Esophagus muscularis mucosa (tissue), 4 donors: ENCODE measurements at places on chromosomes 12 and 14.
A peak's percentile ranks its signal among the peaks of the same experiment; 100 is the strongest.

DNA sequence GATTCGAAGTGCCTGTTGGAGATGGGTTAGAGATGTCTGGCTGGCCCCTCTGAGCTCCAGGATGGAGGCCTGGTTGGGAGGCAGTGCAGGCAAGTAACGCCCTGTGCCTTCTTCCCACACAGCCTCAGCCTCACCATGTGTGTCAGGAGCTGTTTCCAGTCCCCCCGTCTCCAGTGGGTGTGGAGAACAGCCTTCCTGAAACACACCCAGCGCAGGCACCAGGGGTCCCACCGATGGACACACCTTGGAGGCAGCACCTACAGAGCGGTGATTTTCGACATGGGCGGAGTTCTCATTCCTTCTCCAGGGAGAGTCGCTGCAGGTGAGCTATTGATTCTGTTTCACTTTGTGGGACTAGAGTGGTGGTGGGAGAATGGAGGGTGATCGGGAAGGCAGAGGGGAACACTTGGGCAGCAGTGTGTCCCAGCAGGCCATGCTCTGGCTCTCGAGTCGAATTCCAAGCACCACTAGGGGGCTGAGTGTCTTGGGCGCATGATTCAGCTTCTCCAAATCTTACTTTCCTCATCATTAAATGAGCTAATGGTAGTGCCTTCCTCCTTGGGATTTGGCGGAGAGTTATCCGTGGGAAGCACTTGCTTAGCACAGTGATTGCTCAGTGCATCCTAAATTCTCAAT lies 6.8 kb downstream of the ACAD10 start:
- no peak for DNase-seq

DNA sequence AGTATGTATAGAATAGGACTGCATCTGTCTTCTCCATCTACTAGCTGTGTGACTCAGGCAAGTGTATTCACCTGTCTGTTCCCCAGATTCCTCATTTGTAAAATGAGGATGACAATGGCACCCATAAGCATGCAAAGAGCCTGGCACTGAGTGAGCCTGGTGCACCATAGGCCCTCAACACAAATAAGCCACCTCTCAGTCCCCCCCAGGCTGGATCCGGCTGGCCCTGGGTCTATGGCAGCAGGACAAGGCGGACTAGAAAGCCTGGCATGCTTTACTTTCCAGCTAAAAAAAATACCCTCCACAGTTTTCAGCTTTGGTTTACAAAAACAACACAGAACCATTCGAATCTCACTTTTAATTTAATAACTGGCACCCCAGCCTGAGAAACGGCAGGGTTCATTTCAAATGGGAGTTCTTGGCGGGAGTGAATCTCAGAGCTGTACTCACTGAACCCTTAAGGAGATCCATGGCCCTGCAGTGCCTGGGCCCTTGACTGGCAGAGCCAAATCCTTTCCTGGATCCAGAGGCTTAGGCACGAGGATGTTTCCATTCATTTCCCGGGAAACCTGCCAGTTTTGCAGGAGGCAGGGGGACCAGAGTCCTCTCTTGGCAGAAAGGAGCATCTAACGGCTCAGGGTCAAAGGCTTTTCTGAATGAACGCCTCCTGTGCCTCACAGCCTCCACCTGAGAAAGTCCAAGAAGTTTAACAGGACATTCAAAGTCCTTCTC lies 17.7 kb downstream of the SYNE3 start:
- DNase-seq, result no peak

DNA sequence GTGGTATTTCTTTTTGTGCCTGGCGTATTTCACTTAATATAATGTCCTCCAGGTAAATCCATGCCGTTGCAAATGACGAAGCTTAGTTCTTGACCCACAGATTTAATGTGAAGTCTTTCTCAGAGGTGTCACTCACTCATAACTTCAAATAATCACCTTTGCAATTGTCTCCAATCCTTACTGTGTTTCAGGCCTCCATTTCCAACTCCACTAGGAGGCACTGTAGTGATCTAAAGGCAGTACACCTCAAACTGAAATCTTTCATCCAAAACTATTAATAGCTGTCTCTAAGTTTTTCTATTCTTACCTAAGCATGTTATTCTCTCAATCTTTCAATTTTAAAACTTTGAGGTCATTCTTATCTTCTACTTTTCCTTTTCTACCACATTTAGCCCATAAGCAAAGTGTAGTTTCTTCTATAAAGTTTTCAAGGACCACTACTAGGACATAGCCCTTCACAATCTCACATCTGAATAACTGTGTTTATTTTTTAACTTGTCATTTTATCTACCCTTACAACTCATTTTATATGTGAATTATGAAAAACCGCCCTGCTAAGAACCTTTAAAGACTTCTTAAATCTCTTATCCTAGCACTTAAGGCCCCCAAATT lies 25.5 kb upstream of the FBXO34 start:
- no peak for DNase-seq

GRCh38 chr14:101600336-101600890 lies 39.1 kb downstream of the DIO3 start:
- peak; percentile 19 for DNase-seq

DNA sequence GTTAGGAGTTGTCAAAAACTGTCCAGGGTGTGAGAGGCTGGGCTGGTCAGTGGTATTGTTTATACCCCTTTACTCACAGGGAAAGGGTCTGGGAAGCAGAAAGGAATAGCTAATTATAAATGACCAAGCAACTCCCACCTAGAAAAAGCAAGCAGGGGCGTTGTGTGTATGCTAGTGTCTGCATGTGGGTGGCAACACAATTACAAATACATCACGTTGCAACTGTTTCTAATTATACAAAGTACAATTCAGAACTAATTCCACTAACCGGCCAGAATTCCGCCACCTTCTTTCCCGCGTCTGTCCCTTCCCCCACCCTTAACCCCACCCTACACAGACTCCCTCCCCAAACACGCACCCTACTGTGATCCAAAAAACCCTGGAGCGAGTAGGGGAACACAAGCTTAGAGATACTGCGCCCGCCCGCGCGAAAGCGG lies 2.2 kb downstream of the DPF3 start:
- no peak for DNase-seq

GRCh38 chr14:26577711-26578110 lies 20.1 kb downstream of the NOVA1 start:
- DNase-seq, result no peak

- DNase-seq, result no peak
Observed at GRCh38 chr12:30847259-30847658, 79.3 kb upstream of the TSPAN11 start.
